ENCODE measurements at places on chromosomes 11 and 22.
A peak's percentile ranks its signal among the peaks of the same experiment; 100 is the strongest.

DNA sequence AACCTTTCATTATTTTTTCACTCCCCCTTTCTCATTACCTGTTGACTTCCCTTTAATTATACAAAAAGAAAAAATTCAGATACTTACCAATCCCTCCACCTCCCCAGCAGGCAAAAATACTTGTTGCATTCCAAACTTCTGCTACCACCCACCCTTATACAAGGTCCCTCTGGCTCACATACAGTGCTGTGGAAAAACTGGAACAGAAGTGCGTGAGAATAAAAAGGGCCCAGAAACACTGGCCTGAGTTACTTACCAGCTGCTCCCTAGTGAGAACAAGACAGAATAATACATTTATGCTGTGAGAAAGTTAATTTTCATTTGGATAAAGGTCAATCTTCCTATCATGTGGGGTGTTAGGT, 46.9 kb upstream of the RAPSN start:
- H3K27ac ChIP-seq: no peak overlapping the region
- H3K4me1 ChIP-seq: peaks cover 9% of the 10 kb centered on the region
- no peaks in the 10 kb centered on the region for H3K27me3 ChIP-seq
- H3K4me3 ChIP-seq: no peak overlapping the region
- peaks cover 21% of the 10 kb centered on the region for H3K36me3 ChIP-seq
- no peak for DNase-seq

- H3K4me1 ChIP-seq: no peaks in the 10 kb centered on the region
- no peak overlapping the region for H3K27ac ChIP-seq
- no peaks in the 10 kb centered on the region for H3K36me3 ChIP-seq
- no peaks in the 10 kb centered on the region for H3K27me3 ChIP-seq
Observed at GRCh38 chr11:126518972-126519690, 163.6 kb downstream of the ST3GAL4 start.

DNA sequence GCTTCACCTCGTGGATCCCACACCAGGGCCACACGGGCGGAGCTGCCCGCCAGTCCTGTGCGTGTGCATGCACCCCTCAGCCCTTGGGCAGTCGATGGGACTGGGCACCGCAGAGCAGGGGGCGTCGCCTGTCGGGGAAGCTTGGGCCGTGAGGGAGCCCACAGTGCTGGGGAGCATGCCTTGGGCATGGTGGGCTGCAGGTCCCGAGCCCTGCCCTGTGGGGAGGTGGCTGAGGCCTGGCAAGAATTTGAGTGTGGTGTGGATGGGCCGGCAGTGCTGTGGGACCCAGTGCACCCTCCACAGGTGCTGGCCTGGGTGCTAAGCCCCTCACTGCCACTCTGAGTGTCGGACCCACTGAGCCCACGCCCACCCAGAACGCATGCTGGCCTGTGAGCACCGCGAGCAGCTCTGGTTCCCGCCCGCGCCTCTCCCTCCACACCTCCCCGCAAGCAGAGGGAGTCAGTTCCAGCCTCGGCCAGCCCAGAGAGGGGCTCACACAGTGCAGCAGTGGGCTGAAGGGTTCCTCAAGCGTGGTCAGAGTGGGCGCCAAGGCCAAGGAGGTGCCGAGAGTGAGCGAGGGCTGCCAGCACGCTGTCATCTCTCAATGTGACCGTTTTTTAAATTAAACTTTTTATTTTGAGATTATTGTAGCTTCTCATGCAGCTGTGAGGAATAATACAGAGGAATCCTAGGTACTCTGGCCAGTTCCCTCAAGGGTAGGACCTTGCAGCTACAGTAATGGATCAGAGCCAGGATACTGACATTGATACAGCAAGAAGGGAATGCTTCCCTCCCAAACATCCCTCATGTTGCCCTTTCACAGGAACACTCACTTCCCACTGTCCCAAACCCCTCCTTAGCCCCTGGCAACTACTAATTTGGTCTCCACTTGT, 127.7 kb downstream of the CRYBB2 start:
- peaks cover 8% of the 10 kb centered on the region for H3K36me3 ChIP-seq
- no peaks in the 10 kb centered on the region for H3K27me3 ChIP-seq
- peaks cover 3% of the 10 kb centered on the region for H3K4me1 ChIP-seq
- peak; percentile 62 for DNase-seq
- H3K4me3 ChIP-seq: no peak overlapping the region
- H3K27ac ChIP-seq: no peak overlapping the region

GRCh38 chr11:28679795-28680468, 571.7 kb downstream of the METTL15 start:
- DNase-seq: peak; percentile 85
- peak overlapping the region; percentile 42 for H3K27ac ChIP-seq
- H3K27me3 ChIP-seq: no peaks in the 10 kb centered on the region
- no peak overlapping the region for H3K4me3 ChIP-seq

GRCh38 chr11:47087801-47088200, 88.9 kb downstream of the ARFGAP2 start:
- H3K4me1 ChIP-seq: peaks cover 5% of the 10 kb centered on the region
- H3K36me3 ChIP-seq: no peaks in the 10 kb centered on the region

- no peak overlapping the region for H3K4me3 ChIP-seq
- no peaks in the 10 kb centered on the region for H3K36me3 ChIP-seq
- no peak for DNase-seq
Observed at GRCh38 chr11:84902445-84902844, 724.7 kb downstream of the DLG2 start.

DNA sequence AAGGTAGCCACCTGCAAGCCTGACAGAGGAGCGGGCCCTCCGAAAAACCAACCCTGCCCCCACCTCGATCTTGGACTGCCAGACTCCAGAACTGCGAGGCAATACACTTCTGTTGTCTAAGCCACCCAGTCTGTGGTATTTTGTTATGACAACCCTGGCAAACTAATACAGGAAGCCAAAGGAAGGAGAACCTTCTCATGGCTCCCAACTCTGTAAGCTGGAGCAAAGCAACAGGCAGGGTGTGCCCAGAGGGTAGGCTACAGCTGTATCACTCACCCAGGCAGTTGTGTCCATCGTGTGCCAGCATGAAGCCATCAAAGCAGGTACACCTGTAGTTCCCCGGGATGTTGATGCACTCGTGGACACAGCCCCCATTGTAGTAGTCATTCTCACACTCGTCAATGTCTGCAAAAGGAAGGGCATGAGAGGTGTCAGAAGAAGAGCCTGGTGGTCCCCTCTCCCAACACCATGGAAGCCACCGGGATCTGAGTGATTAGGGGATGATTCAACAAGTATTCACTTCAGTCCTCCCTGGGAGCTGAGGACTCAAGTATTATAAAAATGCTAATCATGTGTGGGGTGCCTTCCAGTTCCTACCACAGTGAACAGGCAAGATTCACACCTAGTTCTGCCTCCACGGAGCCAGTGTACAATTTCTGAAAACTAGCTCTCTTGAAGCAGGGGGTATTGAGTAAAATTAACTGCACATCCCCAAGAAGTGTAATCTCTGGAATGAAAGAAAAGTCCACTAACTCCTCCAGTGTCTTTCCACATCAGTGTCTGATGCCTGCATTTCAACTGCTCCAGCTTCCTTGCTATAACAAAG, 23.3 kb downstream of the SCUBE1 start:
- H3K27me3 ChIP-seq: peaks cover 37% of the 10 kb centered on the region
- no peaks in the 10 kb centered on the region for H3K4me1 ChIP-seq
- no peak overlapping the region for H3K27ac ChIP-seq
- DNase-seq: no peak

DNA sequence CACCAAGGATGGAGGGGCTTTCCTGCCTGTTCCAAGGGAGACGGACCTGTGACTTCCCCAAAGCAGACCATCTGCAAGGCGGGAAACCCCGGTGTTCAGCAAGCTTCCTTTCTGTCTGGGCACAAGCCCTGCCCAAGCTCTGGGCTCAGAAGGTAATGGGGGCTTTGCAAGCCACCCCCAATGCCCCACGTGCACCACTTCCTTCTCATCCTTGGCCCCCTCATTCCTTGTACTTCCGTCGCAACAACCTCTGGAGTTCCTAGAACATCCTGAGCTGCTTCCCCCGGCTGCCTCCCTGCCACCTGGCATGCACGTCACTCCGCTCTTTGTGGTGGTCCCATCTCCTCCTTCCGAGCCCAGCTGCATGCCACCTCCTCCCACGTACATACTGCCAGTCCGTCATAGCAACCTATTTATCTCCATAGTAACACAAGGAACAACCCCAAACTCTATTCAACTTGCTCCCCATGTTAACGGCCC, 3.9 kb downstream of the MYEOV start:
- H3K4me1 ChIP-seq: peaks cover 66% of the 10 kb centered on the region
- H3K4me3 ChIP-seq: peak overlapping the region; percentile 48
- DNase-seq: peak; percentile 71
- H3K27me3 ChIP-seq: no peaks in the 10 kb centered on the region
- peak overlapping the region; percentile 96 for H3K27ac ChIP-seq
- no peaks in the 10 kb centered on the region for H3K36me3 ChIP-seq

DNA sequence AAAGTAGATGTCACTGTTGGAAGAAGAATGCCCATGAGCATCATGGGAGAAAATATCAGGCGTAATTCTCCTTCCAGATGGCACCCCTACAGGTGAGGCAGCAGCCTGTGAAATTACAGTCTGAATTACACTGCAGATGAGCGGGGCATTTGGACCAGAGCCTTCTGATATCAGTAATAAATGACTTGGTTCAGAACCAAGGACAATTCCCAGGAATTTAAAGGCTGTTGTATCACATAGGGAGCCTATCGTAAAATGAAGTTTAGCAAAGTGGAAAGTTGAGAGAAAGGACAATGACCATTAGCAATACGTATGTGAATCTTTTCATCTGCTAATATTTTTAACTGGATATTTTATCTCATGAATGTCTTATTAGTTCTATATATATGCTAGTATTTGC, 61.3 kb downstream of the PRMT3 start:
- H3K27me3 ChIP-seq: no peaks in the 10 kb centered on the region
- no peaks in the 10 kb centered on the region for H3K4me1 ChIP-seq
- no peak overlapping the region for H3K27ac ChIP-seq
- no peak for DNase-seq
- no peaks in the 10 kb centered on the region for H3K36me3 ChIP-seq
- no peak overlapping the region for H3K4me3 ChIP-seq

GRCh38 chr11:101567071-101567470, 16.7 kb downstream of the TRPC6 start:
- no peaks in the 10 kb centered on the region for H3K27me3 ChIP-seq
- H3K36me3 ChIP-seq: no peaks in the 10 kb centered on the region
- H3K4me3 ChIP-seq: no peak overlapping the region
- H3K27ac ChIP-seq: no peak overlapping the region
- no peak for DNase-seq

DNA sequence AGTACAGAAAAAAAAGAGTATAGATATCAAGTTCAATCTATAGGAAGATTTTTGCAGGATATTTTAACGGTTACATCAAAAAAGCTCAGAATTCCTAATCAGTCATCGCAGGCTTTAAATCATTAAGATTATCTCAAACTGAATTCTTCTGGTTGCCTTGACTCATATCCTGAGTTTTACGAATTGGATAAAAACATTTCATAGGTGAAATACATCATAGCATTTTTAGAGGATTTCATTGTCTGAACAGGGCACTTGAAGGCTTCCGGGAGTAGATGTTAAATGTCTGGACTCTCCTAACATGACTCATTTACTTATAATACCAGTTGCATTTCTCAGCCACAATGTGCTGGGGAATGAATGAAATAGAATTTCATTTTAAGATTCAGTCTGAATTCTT, 2216.6 kb upstream of the RAG2 start:
- no peak overlapping the region for H3K27ac ChIP-seq

DNA sequence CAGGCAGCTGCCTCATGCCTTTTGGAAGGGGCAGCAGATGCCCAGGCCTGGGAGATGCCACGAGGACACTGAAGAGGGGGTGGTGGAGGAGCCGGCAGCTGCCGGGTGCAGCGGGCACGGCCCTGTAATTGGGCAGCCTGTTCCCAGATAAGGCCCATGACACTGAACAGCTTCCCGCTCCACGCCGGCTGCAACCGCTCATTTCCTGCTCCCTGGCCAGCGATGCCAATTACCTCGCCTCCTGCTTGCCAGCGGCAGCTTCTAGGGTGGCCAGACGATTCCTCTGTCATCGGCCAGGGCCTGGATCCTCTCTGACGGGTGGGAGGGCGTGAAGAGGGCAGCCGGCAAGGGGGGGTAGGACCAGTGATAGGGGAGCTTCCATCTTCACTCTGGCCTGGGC, 22.8 kb downstream of the FLRT1 start:
- H3K27me3 ChIP-seq: peaks cover 6% of the 10 kb centered on the region
- no peak for DNase-seq
- peaks cover 10% of the 10 kb centered on the region for H3K4me1 ChIP-seq

DNA sequence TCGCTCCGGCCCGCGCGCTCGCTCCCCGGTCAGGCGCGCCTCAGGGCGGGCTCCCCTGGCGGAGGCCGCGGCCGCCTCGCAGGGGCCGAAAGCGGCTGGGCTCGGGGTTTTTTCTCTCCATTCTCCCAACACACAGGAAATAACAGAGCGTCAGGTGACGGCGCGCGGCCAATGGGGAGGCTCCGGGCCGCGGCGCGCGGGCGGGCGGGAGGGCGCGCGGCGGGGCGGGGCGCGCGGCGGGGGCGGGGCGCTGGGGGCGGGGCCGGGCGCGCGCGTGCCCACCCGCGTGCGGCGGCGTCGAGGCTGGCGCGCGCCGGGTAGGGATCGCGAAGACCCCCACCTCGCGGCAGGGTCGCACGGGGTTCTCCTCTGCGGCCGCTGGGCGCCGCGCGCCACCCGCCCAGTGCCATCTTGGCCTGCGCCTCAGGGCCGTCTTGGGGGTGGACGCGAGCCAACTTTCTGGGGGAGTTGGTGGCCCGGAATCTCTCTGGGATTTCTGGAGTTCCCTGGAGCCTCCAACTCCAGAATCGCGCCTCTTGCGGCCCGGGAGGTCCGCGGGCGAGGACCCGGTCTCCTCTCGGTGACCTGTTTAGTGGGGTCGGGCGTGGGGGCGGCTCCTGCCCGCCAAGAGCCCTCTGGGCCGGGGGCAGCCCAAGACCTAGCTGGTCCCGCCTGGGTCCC, at the start of gene TCF20:
TCF20 (minus strand) TSS at position 144 of the 681 bp plus-strand sequence. CDS start 55,348 bp downstream, outside the sequence.
- H3K27ac ChIP-seq: no peak within 1 kb of the TSS
- peaks cover 6% of the 10 kb centered on the region for H3K4me1 ChIP-seq
- DNase-seq: peak; percentile 100
- H3K4me3 ChIP-seq: peak within 1 kb of the TSS; percentile 83
- no peaks in the 10 kb centered on the region for H3K27me3 ChIP-seq

DNA sequence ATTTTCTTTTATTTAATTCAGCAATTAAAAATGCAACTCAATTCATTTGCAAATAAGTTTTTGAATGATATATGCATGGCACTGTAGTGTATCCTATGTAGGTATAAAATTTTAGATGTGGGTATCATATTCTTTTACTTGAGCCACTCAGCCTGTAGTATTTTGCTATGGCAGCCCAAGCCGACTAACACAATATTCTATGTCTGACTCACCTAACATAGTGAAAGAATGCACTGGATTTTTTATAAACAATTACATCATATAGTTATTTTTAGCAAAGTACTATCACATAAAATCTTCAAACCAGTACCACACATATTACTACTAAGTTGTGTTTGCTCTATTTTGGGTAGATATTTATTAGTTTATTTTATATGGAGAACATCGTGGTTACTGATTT, 21.9 kb upstream of the GRIA4 start:
- H3K4me1 ChIP-seq: no peaks in the 10 kb centered on the region
- no peaks in the 10 kb centered on the region for H3K27me3 ChIP-seq
- H3K4me3 ChIP-seq: no peak overlapping the region
- H3K36me3 ChIP-seq: no peaks in the 10 kb centered on the region
- no peak overlapping the region for H3K27ac ChIP-seq
- no peak for DNase-seq

GRCh38 chr22:23301591-23301990, 121.3 kb downstream of the BCR start:
- H3K4me3 ChIP-seq: no peak overlapping the region
- H3K27ac ChIP-seq: no peak overlapping the region
- peak; percentile 21 for DNase-seq
- H3K36me3 ChIP-seq: peaks cover 11% of the 10 kb centered on the region
